ENCODE measurements at places on chromosomes 11 and 22.
A peak's percentile ranks its signal among the peaks of the same experiment; 100 is the strongest.

GRCh38 chr11:35629914-35630313, 11.7 kb downstream of the FJX1 start:
- no peak for DNase-seq

DNA sequence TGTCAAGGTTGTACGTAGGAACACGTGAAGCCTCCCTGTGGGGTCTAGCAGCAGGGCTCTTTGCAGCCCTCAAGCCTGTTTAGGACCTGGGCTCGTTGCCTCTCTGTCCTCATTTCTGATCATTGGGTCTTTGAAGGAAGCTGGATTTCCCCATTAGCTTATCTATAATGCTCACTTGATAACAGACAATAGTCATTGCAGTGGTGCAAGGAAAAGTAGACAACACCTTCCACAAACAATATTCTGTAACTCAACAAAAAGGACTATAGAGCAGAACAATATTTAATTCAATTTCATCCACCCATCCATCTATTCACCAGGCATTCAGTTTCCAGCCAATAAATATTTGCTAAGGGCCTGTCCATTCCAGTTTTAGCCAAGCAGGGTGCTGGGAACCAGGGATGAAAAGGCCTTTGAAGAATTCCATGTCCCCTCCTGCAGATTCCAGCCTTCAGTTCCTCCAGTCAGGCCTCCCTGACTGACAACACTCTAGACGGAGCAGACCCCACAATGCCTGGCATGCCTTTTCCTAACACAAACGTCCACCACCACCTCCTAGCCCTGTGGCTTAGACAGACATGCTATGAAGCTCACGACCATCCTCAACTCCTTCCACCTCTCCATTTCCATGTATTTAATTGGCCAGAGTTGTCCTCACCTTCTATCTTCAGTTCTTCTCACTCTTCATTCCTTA, 12.7 kb upstream of the POLD3 start:
- peak; percentile 5 for DNase-seq

DNA sequence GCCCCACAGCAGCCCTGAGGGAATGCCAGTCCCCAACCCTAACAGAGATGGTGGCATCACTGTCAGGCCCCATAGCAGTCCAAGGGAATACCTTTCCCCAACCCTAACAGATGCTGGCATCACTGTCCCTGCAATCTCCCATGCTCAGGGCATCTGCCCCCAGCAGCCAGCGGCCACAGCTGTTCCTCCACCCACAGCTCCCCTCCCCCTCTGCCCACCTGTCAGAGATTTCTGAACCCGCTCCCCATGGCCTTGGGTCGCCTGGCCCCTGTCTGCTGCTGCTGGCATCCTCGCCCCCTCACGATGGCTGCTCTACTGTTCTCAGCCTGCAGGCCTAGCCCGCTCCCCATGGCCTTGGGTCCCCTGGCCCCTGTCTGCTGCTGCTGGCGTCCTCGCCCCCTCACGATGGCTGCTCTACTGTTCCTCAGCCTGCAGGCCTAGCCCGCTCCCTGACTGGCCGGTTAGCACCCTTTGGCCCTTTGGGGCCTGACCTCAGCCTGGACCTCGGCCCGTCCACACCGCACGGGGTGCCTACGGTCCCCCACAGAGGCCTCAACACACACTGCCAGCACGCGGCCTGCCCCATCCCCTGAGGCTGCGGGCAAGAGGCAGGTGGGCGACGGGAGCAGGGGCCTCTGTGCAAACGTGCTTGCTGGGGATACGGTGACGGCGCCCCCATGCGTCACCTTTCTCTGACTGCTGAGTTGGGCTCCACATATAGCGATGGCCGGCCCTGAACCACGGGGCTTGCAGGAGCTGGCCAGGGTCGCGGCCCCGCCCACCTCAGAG, 20.7 kb downstream of the CHID1 start:
- DNase-seq: no peak

DNA sequence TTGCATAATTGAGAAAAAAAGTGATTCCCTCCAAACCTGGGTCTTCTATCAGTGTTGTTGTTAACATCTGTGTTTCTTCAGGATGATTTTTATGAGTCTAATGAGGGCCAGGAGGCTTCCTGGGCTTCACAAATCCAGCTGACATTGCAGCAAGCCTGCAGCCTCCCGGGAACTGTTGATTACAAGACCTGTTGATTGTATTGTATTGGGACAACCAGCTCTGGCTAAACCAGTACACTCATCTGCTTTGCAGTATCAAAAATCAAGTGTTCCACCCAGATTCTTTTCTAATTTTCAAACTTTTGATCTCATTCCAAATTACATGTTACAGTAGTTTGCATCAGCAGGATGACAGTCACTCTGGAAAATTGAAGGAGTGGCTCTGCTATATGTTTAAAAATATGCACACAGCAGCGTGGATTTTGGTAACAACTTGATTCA, 16.1 kb upstream of the PRSS23 start:
- no peak for DNase-seq

DNA sequence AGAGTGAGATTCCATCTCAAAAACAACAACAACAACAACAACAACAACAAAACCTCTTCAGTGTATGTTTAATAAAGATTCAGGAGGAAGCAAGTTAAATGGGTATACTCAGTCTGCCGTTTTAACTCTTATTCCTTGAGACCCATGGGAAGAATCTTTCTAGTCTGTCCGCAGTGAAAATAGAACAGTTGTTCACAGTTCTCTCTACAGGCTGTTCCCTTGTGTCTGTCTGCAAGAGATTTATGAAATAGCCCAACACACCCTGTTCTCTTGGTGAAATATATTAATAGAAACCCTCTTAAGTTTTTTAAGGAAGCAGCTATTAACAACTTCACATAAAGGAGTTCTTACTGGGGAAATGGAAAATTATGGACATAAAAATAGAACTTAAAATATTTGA, 682.2 kb upstream of the RAG2 start:
- no peak for DNase-seq

GRCh38 chr11:1845561-1846452, 7.0 kb downstream of the TNNI2 start:
- DNase-seq: no peak

DNA sequence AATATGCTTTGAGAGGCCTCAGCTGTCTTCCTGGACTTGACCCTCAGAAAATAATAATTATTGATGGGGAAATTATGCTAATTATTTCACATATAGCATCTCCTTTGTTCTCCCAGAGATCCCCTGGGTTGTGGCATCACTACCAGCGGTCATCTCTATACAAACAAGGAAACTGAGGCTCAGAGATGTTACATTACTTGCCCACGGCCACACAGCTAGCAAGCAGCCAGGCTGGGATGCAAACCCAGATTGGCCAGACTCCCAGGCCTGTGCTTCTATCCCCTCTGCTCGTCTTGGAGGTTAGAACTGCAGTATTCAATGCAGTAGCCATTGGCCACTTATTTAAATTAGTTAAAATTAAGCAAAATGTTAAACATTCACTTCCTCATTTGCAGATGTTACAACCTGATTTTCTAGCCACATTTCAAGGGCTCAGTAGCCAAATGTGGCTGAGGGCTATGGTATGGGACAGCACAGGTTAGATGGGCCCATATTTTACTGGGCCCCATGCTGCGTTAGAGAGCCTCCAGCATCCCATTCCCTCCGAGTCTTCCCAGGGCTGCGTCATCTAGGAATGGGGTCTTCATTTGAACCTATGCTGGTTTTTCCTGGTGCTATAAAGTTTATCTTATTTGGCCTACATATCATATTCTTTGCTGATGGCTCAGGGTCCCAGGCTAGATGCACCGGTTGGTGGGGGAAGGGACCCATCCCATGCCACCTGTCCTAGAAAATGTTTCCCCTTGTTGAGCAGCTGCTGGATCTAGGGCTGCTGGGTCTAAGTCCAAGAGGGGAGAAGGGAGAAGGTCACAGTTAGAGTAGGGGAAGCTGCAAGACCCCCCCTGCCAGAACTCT, 2.2 kb downstream of the SLC35C1 start:
- no peak for DNase-seq

DNA sequence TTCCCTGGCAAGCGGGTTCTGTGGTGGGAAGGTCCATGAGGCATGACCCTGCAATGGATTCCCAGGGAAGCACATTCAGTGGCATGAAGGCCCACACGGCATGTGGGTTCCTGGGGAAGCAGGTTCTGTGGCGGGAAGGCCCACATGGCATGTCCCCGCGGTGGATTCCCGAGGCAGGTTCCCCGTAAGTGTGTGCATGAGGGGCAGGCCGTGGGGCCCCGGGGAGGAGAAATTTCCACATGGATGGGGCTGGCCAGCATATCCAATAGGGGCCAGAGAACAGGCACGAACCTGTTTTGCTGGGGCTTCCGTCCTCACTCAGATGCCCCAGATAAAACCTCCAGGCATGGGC, 83.7 kb downstream of the PHF21B start:
- DNase-seq: no peak

DNA sequence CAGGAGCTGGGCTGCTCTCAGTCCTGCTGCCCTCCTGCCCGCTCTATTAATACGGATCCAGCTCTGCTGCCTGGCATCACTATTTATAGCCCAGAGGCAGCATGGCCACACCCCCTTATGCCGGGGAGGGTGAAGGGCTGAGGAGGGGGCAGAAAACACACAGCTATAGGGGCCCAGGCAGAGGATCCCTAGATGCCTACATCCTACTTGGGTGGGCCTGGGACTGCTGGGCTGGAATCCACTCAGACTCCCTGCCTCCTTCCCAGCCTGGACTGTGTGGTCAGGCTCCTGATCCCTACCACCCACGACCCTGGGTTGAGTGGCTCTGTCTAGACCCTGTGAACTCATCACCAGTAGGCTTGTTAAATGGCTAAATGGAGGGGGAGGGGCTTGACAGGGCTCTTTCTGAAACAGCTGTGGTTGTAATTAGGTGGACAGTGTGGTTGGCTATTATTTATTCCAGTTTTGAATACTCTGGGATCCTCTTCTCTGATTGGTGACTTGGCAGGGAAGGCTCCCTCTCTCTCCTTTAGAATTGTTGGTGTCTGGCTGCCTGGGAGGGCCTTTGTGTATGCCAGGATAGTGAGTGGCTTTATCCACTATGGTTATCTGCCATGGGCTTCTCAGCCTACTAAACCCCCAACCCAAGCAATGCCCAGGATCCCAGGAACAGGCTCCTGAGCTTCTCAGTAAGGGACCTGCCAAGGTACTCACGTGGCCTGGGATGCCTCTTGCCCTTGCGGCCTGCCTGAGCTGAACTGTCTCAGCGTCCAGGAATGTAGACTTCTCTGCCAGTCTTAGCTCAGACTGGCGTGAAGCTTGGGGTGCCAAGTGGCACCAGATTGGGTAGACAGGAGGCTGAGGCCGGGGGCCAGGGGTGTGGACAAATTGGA, 15.2 kb downstream of the PHLDB1 start:
- peak; percentile 78 for DNase-seq

GRCh38 chr11:108790501-108791299, 125.8 kb downstream of the DDX10 start:
- DNase-seq: no peak

GRCh38 chr11:101738452-101738851, 154.6 kb upstream of the TRPC6 start:
- DNase-seq: peak; percentile 51

DNA sequence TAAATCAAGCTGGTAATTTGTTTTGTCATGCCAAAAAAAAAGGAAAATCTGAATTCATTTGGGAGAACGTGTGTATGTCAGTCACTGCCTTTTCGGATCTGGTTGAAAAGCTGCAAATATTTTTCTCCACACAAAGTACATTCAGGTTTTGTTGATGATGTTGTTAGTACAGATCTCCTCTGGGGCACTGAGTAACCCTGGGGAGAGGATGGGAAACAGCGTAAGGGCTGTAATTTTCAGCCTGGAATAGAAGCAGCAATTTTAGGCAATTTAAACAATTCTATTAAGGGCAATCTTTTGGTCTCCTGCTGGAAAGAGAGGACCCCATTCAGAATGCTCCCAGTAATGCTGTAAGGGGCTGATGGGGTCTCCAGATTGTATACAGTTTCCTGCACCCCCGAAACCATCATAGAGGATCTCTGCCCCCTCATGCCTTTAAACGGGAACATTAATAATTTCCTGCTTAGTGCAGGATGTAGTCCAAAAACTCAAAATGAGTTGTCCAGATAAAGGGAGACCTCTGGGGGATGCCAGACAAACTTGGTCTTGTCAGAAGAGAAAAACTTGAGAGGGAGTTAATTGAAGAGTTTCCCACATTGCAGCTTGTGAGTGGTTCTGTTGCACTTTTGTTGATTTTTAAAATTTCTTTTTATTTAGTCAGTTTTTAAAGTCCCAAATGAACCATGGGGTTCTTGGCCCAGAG, 132.3 kb downstream of the COMMD9 start:
- DNase-seq: peak; percentile 55

- DNase-seq: no peak
Measured at GRCh38 chr11:73386016-73386415, 9.8 kb downstream of the RELT start.

DNA sequence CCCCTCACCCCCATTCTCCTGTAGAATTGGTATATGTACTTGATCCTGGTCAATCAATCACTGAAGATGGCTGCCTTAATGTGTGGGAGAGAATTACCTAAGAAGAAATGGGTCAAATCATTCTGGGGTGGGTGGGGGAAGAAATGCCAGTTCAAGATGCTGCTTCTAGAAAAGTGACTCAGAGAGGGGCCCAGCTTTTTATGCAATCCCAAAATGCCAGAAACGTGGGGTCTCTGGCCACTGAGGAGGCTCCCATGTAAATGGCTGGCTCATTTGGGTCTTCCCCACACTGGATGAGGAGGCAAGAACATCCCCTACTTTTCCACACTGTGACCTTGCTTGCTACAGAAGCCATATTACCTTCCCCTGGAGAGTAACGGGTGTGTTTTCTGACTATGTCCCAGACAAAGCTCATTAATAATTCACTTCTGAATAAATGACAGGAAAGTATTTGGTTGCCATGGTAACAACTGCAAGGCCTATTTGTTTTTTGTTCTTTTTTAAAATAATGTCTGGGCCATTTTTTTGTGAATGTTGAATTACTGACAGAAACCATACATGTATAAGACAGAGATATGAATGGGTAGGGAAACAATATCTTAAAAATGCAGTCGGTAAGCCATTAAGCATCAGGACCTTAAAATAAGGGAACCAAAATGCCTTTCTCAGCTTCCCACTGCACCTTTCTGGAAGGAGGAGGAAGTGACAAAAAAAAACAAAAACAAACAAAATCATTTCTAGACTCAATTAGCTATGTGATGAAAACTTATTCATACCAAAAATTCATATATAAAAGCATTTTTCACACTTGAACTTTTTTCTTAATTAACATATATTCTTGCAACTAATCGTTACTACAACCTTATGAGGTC, 32.0 kb downstream of the SLC1A2 start:
- DNase-seq: no peak

DNA sequence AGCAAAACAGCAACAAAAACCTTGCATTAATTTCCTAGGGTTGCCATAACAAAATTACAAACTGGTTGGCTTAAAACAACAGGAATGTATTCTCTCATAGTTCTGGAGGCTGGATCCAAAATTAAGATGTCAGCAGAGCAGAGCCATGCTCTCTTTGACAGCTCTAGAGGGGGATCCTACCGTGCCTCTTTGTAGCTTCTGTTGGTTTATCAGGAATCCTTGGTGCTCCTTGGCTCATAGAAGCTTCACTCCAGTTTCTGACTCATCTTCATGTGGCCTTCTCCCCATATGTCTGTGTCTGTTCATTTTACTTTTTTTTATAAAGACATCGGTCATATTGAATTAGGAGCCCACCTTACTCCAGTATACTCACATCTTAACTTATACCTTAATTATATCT, 90.5 kb upstream of the POU2AF2 start:
- DNase-seq: no peak

Data from NCI-H2081 (cell line).